Stimulated activated CD4-positive, alpha-beta T cell treated with anti-CD3 and anti-CD28 coated beads, Interleukin-1b, Interleukin-23, amount 100 ng/mL, for 24 hours (primary cell): ENCODE measurements at places on chromosomes 13 and 19.
A peak's percentile ranks its signal among the peaks of the same experiment; 100 is the strongest.

DNA sequence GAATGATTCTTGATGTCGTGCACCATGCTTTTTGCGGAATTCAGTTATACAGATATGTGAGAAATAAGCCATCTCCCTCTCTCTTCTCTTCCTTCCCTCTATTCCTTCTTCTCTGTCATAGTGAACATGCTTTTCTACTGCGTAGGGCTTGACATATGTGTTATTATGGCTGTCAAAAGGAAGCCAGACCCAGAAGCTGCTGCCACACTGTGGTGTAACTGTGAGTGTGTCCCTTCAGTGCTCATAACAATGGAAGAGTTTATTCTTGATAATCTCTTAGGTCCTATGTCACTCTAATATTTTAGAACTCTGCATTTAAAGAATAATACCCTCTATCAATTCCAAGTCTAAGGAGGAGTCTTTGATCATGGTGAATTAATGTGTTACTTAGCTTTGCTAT is 208.9 kb upstream of the TMTC4 start:
- no peak for DNase-seq

DNA sequence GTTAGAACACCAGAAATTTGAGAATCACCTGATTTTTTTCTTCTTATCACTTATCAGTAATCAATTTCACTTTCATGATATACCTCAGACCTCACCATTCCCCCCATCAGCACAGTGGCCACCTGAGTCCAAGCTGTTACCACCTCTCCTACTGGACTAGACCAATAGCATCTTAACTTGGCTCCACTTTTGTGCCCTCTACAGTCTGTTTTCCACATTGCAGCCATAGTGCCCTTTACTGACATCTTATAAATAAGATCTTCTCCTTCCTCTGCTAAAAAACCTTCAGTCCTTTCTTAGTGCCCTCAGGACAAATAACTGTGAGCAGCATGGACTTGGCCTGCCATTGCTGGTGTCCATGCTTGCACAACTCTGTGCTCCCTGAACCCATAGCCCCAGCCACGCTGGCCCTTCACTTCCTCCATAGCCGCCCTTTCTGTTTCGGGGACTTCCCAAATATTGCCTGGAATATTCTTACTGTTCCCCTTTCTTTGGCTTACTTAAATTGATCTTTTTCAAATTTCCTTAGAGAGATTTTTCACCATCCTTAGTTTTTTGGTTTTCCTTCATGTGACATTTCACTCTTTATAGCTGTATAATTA is 380.8 kb downstream of the LMO7 start:
- DNase-seq = no peak

- no peak for DNase-seq
Observed at GRCh38 chr13:19737844-19738557, 44.7 kb downstream of the PSPC1 start.

GRCh38 chr13:39879286-39880035 is 224.0 kb downstream of the COG6 start:
- no peak for DNase-seq

DNA sequence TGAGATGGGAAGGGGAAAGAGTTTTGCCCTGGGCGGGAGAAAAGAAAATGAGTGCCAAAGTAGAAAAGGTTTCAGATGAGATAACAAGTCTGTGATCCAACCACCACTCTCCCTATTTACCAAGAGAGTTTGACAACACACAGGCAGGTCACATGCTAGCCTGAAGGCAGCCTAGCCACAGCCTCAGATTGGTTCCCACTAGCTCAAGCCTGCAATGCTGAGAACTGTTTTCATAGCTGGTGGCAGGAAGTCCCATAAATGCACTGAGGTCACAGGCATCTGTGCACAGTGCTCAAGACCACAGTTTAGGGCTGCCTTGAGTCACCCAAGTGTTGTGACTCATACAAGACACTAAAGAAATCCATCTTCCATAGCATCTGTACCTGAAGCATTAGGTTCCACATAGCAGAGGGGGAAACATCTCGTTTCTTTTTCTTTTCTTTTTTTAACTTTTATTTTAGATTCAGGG is 18.5 kb upstream of the POP4 start:
- DNase-seq = no peak

DNA sequence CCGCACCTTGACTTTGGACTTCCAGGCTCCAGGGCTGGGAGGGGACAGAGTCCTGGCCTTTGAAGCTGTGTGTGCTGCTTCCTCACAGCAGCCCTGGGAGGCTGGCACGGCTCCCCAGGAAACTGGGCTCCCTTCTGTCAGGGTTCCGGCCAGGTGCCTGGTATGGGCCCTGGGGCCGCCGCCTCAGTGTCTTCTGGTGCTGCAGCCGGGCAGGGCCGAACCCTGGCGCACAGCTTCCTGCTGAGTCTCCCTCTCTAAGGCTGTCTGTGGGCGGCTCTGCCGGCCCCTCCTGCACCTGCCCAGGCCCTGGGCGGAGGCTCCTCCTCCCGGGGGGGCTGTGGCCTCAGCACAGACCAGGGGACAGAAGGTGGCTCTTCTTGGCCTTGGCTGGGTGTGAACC is 32.4 kb downstream of the GPX4 start:
- DNase-seq = no peak

GRCh38 chr13:42992764-42993122 is 702 bp upstream of the EPSTI1 start:
- DNase-seq = no peak

GRCh38 chr19:16118489-16119033 is 6.9 kb downstream of the RAB8A start:
- DNase-seq = no peak

DNA sequence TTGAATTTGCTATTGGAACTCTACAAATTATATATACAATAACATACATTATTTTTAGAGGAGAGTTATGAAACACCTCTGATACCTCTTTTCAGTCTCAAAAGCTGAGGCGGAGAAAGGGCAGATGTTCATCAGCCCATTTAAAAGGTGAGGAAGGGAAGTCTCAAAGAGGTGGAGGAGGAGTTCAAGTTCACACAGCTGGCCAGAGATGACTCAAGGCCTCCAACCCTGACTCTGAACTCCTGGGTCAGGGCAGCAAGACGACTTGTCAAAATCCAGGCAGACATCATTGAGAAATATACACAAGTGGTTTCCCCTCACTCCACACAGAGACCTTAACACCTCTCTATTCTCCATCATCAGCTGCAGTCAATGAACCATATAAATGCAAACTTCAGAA is 2.1 kb downstream of the SIAH3 start:
- no peak for DNase-seq

DNA sequence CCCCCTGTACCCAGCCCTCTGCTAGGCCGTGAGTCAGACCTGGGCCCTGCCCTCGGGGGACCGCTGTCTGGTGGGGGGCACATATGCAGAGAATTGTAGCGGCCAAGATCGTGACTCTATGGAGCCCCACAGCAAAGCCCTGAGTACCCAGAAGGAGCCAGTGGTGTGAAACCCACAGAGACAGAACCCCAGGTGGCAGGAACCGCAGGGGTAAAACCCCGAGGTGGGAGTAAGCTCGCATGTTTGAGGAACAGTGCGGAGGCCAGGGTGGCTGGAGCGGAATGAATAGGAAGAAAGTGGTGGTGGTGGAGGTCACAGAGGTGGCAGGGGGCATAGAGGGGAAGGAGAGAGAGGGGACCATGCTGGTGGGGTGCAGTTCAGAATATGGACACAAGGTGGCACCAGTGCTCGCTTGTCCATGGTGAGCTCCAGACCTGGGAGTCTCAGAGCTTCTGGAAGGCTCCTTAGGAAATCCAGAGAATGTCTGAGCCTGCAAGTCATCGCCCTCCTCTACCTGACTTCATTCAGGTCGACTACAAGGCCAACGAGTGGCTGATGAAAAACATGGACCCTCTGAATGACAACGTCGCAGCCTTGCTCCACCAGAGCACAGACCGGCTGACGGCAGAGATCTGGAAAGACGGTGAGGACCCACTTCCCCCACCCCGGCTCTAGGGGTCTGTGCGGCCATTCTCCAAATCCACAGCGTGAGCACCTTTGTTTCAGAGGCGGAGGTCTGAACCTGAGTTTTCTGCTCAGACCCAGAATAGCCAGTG is 48.9 kb downstream of the MYH14 start:
- DNase-seq = peak; percentile 24

DNA sequence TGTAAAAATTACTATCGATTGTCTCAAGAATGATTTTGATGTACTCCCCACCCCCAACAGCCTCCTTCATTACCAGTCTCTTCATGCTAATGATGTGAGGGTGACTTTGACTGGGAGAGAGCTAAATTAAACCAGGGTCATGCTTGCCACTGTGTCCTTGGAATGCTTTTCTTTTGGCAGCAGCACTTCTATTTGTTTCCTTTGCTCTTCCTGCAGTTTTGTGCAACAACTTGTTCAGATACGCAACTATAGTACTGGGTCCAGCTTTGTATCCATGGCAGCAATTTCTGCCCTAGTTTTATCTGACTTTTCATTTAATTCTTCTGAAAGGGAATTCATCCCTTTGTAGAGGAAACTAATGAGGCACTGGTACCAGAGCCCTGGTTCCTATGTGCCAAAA is 2792.1 kb downstream of the PCDH9 start:
- no peak for DNase-seq

GRCh38 chr13:34409496-34410182 is 532.4 kb upstream of the NBEA start:
- no peak for DNase-seq

DNA sequence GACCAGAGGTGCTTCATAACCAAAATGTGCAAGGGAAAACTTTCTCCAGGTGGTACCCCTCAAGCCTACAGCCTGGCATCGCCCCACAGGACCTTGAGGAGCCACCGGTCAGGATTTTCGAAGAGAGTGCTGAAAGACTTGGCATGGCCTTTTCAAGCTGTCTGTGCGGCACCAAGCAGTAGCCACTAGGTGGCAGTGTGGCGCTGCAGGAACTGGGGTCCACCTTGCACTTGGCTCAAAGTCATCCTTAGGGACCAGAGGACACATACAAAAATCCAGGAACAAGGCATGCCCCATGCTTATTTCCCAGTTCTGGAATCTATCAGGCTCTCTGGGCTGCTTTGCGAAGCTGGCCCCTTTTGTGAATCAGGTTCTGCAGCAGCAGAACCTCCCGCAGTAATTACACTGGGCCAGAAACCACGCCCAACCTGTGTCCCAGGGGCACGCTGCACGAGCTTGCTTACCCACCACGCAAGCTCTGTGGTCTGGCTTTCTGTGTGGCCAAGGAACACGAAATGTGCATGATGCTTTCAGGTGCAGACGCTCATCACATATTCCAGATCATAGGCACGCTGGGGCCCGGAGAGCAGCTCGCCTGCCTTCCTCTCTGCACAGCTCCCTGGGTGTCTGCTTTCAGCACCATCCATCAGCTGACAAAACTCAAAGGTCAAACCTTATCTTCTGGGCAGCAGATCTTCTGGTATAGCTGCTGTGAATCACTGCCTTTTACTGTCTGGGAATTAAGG is 87.2 kb downstream of the SLC7A1 start:
- peak; percentile 54 for DNase-seq

DNA sequence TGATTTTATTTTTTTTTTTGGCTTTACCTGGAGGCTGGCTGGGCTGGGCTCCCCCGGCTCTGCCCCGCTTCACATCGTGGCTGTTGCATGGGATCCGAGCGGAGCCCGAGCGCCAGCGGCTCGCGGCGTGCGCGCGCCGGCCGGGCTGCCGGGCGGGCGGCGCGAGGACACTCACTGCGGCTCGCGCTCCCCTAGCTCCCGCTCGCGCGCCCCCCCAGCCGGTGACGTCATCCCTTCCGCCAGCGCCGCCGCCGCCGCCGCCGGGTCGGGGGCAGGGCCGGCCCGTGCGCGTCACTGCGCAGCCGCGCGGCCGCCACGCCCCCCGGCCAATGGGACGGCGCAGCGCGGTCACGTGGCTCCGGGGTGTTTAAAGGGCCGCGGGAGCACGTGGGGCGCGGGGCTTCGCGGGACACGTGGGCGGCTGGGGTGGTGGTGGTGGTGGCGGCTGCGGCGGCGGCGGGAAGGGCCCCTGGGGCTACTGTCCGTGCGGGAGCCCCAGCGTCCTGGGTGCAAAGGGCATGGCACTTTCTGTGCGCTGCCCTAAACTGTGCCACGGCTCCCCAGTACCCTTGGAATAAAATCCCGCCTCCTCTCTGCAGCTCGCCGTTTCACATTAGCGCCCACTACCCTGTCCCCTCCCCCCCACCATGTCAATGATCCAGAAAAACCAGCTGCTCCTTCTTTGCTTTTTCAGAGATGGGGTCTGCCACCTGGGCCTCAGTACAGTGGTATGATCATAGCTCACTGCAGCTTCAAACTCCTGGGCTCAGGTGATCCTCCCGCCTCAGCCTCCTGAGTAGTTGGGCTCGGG is at the start of gene PTPRS:
Gene PTPRS (minus strand): TSS at position 176 of the 811 bp plus-strand sequence. CDS start 54,672 bp downstream, outside the sequence.
- peak; percentile 18 for DNase-seq

DNA sequence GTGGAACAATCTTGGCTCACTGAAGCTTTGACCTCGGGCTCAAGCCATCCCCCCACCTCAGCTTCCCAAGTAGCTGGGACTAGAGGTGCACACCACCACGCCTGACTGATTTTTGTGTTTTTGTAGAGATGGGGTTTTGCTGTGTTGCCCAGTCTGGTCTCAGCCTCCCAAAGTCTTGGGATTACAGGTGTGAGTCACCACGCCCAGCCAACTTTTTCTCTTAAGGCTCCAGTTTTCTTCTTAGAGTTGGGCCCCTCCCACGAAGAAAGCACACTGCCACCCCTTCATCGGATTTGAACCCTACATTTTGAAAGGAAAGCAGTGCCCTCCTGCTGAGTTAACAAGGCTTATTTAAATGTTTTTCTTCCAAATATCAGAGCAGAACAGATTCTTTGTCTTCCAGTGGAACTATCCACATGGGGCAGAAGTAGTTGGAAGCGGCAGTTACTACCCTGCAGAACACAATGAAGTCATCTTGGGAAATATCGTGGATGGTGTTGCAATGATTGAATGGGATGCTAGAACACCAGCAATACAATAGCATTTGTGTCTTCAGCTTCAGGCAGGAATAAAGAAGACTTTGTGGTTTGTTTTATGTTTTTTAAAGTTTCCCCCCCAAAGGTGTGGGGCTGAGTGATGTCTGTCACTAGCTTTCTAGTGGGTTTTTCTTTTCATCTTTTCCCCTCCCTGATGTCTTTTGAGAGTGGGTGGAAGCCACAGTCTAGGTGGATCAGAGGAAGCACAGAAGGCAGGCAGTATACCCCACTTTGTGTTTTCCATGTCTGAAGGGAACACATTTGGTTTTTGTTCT is 8.9 kb downstream of the ACTN4 start:
- DNase-seq = no peak

GRCh38 chr13:99469041-99469440 is 32.2 kb upstream of the TM9SF2 start:
- DNase-seq = no peak

- no peak for DNase-seq
Observed at GRCh38 chr13:65125236-65125635, 2104.9 kb downstream of the PCDH9 start.
